Central memory CD8-positive, alpha-beta T cell (primary cell): ENCODE measurements at places on chromosomes 6 and 20.

GRCh38 chr6:145758113-145758512 is 22.8 kb upstream of the EPM2A start:
- H3K4me3 ChIP-seq, result no peak overlapping the region
- no peak for DNase-seq
- H3K4me1 ChIP-seq, result no peaks in the 10 kb centered on the region
- peaks cover 9% of the 10 kb centered on the region for H3K27me3 ChIP-seq

DNA sequence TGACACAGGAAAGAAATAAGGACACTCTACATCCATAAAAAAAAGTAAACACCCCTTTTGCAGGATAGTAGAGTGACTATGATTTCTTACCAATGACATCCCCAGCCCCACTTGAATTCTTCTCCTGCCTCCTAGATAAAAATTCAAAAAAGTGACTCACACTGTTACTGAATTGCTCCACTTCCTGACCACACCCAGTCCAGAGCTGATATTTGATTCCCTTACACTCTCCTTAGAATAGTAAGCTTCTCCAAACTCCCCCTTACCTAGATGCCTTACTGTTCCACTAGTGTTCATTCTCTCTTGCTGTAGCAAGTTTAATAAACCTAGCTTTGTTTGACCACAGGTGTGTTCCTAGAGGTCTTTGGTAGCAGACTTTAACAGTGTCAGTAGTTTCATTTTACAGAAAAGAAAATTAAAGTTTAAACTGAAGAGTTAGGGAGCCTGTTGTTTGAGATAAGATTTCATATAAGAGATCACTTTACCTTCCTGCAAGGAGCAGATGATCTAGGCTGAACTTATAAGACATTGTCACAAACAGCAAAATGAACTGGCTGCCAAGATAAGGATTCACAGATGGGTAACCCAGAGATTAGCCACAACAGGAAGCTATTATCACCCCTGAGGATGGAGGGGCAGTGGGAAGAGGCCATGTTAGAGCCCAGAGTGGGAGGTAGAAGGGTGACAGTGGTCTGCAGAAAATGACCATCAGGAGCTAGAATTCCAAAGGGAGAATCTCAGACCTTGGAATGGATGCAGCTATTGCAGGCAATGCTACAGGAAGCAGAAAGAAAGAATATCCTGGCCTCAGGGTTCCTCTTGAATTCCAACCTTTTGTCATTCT is 28.4 kb upstream of the BTN3A2 start:
- no peak overlapping the region for H3K4me3 ChIP-seq
- DNase-seq, result no peak
- peaks cover 5% of the 10 kb centered on the region for H3K36me3 ChIP-seq
- peaks cover 26% of the 10 kb centered on the region for H3K4me1 ChIP-seq

DNA sequence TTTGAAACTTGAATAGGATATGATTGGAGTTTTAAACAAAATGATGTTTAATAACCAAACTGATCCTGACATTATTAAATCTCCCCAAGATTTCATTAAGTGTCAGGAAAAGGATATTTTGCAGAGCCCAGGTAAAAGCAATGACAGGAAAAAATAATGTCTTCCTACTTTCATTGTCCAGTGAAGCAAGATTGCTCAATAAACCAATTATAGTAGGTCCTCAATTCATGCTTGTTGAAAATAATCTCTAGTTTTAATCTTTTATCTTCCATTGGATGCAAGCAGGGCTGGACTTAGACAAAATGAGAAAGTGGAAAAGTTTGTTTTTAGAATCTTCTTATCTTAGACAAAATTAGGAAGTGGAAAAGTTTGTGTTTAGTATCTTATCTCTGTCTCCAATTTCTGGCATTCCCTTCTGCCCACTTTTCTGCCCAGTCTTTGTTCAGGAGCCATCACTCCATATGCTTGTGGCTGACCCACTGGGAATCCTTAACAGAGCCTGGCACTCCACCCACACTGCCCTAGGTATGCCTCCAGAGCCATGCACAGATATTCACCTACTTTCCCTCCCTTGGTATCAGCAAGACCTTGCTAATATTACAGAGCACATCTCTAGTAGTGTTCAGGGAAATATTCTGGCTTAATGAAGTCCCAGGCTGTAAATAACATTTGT is 57.0 kb upstream of the CARMIL1 start:
- H3K4me3 ChIP-seq, result no peak overlapping the region
- peaks cover 12% of the 10 kb centered on the region for H3K27me3 ChIP-seq
- no peak for DNase-seq
- no peaks in the 10 kb centered on the region for H3K36me3 ChIP-seq

GRCh38 chr20:36050436-36051317 is 82.3 kb downstream of the CNBD2 start:
- H3K36me3 ChIP-seq, result peaks cover 24% of the 10 kb centered on the region
- H3K4me1 ChIP-seq, result peaks cover 52% of the 10 kb centered on the region
- peaks cover 16% of the 10 kb centered on the region for H3K27me3 ChIP-seq
- peak overlapping the region; percentile 77 for H3K4me3 ChIP-seq

GRCh38 chr6:163765335-163765734 is 350.8 kb downstream of the QKI start:
- DNase-seq, result no peak
- no peaks in the 10 kb centered on the region for H3K36me3 ChIP-seq

DNA sequence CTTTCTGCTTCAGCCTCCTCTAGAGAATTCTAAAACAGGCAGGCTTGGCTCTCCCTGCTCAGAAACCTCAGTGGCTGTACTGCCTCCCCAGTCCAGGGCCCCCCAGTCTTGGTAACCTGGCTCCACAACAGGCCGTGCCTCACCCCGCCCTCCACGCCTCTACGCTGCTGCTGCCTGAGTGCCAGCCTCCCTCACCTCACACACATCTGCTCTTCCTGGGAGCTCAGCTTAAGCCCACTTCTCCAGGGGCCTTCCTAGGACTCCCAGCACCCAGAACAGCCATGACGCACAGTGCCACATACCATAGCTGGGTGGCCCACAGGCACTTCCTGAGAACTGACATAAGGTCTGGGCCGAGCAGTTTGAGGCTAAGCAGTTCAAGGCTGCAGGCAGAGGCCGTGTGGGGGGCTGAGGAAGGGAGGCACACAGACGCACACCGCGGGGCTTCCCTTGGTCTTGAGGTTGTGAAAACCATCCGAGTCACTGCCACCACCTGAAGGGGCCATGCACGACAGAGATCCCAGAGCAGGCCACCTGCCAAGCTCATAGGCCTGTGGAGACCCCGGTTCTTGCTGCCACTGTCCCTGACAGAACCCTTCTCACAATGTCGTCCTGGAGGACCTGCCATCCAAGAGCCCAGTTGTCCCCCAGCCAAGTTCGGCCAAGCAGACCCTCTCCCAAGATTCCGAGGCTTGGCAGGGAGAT is 42.6 kb downstream of the DSTN start:
- peak overlapping the region; percentile 98 for H3K27ac ChIP-seq
- H3K27me3 ChIP-seq, result no peaks in the 10 kb centered on the region
- peaks cover 26% of the 10 kb centered on the region for H3K4me1 ChIP-seq
- H3K36me3 ChIP-seq, result peaks cover 19% of the 10 kb centered on the region
- DNase-seq, result peak; percentile 38

GRCh38 chr6:134720353-134721059 is 229.4 kb downstream of the ALDH8A1 start:
- H3K27me3 ChIP-seq, result peaks cover 33% of the 10 kb centered on the region
- DNase-seq, result no peak
- no peak overlapping the region for H3K4me3 ChIP-seq
- H3K4me1 ChIP-seq, result no peaks in the 10 kb centered on the region
- no peaks in the 10 kb centered on the region for H3K36me3 ChIP-seq

DNA sequence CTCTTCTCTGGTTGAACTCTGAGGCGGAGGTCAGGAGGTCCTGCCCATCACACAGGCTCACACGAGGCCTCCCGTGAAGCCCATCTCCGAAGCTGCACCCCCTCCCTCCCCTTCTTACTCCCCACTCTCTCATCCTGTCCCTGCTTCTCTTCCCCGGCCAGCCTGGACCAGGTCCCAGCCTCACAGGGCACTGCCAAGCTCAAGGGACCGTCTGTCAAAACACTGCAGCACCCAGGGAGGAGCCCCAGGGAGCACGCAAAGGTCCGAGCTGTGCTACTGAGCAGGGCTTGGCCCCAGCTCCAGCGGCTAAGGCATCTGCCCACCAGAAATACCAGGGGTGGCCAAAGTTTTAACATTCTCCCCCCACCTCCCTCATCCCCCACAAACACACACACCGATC is 70.0 kb downstream of the PSMG4 start:
- H3K27me3 ChIP-seq, result peaks cover 61% of the 10 kb centered on the region
- H3K4me1 ChIP-seq, result no peaks in the 10 kb centered on the region
- no peak for DNase-seq
- H3K4me3 ChIP-seq, result no peak overlapping the region
- no peak overlapping the region for H3K27ac ChIP-seq
- H3K36me3 ChIP-seq, result no peaks in the 10 kb centered on the region

DNA sequence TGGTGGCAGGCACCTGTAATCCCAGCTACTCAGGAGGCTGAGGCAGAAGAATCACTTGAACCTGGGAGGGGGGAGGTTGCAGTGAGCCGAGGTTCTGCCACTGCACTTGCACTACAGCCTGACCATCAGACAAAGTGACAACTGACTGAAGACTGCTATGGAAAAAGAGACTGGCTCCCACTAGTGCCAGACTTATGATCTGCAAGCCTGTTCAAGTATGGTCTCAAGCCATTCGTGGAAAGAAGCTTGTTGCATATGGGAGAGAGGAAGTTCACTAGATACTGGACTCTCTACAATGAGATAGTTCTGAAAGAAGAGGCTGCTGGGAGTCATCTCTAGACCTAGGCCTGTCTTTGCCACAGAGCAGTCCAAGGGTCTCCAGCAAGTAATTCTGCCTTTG is 26.7 kb downstream of the MDN1 start:
- peak overlapping the region; percentile 80 for H3K27ac ChIP-seq
- H3K27me3 ChIP-seq, result no peaks in the 10 kb centered on the region
- peak overlapping the region; percentile 16 for H3K4me3 ChIP-seq
- H3K4me1 ChIP-seq, result peaks cover 27% of the 10 kb centered on the region

DNA sequence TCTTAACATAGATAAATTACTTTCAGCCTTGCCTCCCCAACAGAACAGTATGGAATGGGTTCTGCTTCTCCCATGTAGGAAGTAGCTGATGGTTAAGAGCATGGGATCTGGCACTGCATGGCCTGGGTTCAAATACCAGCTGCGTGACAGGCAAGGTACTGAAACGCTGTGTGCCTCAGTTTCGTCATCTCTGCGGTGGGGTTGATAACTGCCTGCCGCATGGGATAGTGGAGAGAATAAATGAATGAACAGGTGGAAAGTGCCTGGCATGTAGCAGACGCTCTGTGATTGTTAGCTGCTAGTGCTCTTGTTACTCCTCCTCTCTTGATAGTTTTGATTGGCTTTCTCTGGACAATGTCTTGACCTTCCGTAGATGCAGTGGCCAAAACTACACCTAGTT is 213.3 kb downstream of the ZDHHC14 start:
- DNase-seq, result no peak
- no peak overlapping the region for H3K27ac ChIP-seq
- no peaks in the 10 kb centered on the region for H3K36me3 ChIP-seq
- H3K27me3 ChIP-seq, result no peaks in the 10 kb centered on the region
- H3K4me1 ChIP-seq, result peaks cover 9% of the 10 kb centered on the region

DNA sequence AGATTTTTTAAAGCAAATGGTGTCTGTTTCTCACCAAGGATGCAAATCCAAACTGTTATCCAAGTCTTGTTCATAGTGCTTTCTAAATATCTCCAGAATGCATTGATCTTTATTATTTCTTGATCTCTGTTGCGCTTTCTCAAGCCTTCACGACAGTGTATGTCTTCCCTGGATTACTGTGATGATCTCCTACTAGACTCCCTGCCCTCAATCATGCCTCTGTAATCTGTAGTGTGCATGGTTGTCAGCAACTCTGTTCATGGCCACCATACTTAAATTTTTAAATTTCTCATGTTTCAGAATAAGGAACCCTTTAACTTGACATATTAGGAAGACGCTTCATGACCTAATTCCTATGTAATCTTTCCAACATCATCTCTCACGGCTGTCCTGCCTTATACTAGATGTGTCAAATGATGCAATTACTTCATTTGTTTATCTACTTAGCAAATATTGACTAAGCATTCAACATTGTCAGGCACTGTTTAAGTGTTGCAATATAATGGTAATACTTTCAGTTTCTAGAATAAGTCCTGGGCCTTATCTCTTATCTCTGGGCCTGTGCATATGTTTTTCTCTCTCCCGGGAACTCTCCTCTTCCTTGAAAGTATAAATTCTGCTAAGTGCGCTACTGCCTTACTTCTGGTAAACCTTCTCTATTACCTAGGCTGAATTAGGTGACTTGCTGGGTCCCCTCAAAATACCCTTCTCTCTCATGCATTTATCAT is 25.6 kb upstream of the AHI1 start:
- H3K36me3 ChIP-seq, result no peaks in the 10 kb centered on the region
- no peak for DNase-seq
- no peak overlapping the region for H3K27ac ChIP-seq
- H3K4me3 ChIP-seq, result no peak overlapping the region
- no peaks in the 10 kb centered on the region for H3K27me3 ChIP-seq

GRCh38 chr6:49423817-49424216 is 39.2 kb downstream of the MMUT start:
- no peak overlapping the region for H3K4me3 ChIP-seq
- DNase-seq, result no peak
- H3K4me1 ChIP-seq, result no peaks in the 10 kb centered on the region
- H3K27me3 ChIP-seq, result no peaks in the 10 kb centered on the region

DNA sequence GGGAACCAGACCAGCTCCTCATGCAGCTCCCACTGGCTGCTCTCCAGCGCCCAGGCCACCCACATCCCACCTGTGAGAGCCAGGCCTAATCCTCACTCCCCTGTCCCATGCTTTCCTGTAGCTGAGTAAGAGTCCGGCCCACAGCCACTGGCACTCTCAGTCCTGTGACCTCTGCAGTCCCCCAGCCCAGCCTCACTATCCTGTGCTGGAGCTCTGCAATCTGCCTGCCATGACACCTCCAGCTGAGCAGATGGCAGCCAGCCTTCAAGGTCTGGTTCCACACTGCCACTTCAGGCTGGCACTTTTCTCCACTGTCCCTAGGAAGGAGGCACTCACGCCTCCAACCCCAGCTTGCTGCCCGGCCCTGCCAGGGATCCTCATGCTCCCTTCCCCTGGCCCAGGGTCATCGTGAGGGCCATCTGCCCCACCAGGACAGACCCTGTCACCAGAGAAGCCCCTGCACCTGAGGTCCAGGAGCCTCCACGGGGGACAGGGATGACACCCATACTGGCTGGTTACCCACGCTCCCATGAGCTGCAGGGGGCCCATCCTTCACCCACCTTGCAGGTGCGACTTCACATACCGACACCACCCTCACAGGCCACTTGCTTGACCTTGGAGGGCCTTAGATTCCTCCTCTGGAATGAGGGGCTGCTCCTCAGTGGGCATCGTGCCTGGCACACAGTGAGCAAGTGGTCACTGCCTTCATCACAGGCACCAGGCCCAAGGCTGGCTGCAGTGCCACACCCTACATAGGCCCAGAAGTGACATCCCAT is 100.1 kb downstream of the ASXL1 start:
- peak overlapping the region; percentile 82 for H3K27ac ChIP-seq
- no peak for DNase-seq
- peaks cover 10% of the 10 kb centered on the region for H3K4me1 ChIP-seq
- H3K4me3 ChIP-seq, result no peak overlapping the region
- peaks cover 23% of the 10 kb centered on the region for H3K36me3 ChIP-seq
